Activated T-helper 1 cell treated with anti-CD3 and anti-CD28 coated beads, Interleukin-12 subunit alpha, Interleukin-12 subunit beta, Interleukin-2, Interleukin-4 antibody, amounts not matched to agents 30 ng/mL and 10 ng/mL and 1 ng/mL, durations not matched to agents 14 hours and 24 hours and 36 hours (primary cell): ENCODE measurements at places on chromosomes 11 and 22.

DNA sequence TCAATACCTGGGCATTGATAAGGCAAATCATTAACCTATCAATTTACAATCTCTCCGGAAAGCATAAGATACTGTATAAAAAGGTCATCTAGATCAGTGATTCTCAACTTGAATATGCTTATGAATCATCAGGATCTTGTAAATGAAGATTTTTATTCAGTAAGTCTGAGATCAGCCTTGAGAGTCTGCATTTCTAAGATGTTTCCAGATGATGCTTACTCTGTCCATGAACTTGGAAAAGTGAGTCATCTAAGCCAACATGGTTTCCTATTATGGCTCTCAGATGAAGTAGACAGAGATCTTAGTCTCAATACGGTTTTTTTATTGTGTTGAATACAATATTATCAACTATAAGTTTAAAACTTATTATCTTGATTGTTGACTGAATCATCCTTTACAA lies 226.4 kb upstream of the KIRREL3 start:
- DNase-seq: no peak

DNA sequence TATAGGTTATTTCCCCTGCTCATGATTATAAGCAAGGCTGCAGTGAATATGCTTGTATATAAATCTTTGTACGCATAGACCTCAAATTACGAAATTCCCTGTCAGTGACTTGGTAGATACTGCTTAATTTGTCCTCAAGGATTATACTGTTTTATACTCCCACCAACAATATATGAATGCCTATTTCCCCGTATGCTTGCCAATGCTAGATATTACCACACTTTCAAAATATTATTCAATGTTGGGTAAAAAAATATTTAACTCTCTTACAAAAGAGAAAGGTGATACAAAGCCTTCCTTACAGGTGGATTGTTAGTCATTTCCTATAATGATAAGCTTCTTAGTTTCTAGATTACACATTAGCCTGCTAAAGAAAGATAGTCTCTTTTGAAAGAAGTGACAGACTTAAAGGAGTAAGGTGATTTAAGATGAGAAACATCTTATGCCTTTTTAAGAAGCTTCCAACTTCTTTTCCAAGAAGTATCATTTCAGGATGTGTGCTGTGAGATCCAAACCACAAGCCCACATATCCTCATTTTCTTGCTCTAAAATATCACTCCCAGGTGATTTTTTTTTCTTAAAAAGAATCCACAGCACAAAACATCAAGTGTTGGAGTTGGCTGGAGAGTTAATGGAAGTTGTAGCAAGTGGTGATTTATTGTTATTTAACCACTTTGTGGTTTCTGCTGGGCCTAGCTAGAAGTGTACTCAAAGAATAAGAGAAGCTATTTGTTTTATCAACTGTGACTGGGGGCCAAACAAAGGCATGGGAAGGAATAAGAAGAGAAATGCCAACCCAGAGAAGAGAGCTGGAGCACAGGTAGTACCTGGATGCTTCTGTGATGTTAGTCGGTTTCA lies 59.2 kb downstream of the BARX2 start:
- DNase-seq: no peak

DNA sequence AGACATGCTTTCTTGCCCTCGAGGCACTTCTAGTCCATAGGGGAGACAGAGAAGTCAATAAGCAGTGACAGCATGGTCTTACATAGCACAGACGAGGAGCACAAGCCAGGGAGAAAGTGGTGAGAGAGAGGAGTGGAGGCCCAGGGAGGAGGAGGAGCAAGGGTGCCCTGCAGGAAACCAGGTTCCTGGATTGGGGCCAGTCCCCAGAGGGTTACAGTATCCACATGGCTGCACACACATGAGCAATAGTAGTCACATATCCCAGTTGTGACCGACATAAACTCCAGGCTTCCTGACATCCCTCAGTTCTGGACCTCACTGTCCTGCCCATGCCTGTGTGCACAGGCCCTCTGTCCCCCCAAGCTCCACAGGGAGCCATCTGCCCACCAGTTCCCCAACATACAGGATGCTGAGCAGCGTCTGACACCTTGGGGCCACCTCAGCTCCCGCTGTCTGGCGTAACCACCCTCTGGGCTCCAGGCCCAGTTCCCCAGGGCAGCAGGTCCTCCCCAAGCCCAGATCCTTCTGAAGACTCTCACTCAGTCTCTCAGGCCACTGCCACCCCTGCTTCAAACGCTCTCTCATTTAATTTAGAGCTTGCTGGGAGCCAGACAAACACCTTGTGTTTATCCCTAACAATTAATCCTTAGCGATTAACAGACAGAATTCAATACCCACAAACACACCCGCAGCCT lies 53.7 kb downstream of the DSCAML1 start:
- DNase-seq: no peak

DNA sequence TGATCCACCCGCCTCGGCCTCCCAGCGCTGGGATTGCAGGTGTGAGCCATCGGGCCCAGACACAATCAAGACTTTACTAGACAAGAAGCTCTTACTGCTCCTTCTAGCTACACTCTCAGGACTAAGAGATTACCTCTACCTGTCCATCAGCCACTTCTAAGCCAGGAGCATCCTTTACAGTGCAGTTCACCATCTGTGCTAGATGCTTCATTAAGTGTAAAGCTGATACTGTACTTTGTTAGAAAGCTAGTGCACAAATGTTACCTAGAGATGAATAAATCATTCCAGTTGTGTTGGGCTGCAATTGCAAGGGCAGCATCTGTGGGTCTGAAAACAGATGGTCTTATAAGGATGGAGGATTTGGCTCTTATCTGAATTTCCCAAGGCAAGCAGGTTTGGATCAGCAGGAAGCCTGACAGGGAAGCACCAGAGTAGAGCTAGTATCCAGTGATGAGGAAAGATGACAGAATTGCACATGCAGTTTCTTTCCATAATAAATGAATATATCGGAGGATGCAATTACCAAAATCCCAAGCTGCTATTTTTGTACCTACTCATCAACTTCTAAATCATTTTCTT lies 58.3 kb downstream of the FAM168A start:
- DNase-seq: no peak

DNA sequence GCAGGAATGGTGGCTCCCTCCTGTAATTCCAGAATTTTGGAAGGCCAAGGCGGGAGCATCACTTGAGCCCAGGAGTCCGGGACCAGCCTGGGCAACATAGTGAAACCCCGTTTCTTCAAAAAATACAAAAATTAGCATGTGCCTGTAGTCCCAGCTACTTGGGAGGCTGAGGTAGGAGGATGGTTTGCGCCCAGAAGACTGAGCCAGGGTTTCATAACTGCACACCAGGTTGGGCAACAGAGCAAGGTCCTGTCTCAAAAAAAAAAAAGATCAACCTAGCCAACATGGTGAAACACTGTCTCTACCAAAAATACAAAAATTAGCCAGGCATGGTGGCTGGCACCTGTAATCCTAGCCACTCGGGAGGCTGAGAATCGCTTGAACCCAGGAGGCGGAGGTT lies 6.4 kb downstream of the A4GALT start:
- DNase-seq: no peak

DNA sequence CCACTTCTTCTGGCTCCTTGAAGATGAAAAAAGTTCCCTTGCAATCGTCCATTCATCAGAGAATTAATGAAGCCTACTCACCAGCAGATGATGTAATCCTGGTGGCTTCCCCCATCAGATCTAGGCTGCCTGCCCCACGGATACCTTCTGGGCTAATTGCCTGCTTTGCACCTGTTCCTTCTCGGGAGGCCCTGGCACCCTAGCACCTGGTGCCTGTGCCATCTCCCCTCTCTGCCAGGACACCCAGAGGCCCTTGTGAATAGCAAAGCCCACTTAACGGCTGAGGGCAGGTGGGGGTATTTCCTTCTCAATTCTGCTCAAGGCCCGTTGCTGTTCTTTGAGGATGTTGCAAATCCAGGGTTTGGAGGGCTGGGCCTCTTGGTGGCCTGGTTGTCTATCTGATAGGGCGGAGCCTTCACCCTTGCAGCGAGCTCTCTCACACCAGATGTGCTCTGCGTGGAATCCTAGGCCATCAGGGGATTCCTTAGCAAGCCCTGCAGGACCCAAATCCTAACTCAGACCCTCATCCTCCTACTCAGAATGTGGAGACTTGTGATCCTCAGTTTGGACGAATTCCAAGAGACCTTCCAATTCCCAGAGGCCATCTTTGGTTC lies at the start of gene LMO2:
Gene LMO2 (minus strand): TSS at position 363 of the 614 bp plus-strand sequence. CDS start 22,360 bp downstream, outside the sequence.
- no peak for DNase-seq

- no peak for DNase-seq
These were observed 83.8 kb upstream of the KCNQ1OT1 start for GRCh38 chr11:2783536-2784082.

GRCh38 chr11:111299101-111300026 lies 1.0 kb downstream of the POU2AF3 start:
- no peak for DNase-seq

DNA sequence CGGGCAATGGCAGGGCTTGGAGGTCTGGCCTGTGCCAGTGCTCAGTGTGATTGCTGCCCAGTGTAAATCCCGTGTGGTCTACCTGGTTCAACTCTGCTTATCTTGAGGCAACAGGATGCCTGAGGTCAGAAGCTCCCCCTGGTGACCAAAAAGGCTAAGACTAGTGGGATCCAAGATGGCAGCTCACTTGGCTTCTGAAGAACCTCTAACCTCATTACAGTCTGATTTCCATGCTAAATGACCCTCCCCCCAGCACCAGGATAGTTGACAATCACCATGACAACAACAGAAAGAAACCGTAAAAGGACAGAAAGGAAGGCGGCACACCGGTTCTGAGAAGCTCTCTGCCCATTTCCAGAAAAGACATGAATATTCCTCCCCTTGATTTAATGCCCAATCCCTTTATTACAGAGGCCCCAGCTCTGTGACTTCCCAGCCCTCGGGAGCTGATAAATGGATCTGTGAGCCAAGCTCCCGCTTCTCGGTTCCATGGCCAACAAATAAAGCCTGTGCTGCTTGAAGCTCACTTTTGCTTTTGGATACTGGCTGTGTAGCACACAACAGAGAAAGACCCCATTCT lies 398.4 kb downstream of the CTTN start:
- DNase-seq: no peak

GRCh38 chr11:82930229-82930628 lies 28.7 kb downstream of the DDIAS start:
- no peak for DNase-seq

- DNase-seq: no peak
These were observed 1.1 kb upstream of the ABCG4 start for GRCh38 chr11:119147604-119148333.

- DNase-seq: no peak
These were observed 119.0 kb upstream of the FGF3 start for GRCh38 chr11:69938206-69938605.

DNA sequence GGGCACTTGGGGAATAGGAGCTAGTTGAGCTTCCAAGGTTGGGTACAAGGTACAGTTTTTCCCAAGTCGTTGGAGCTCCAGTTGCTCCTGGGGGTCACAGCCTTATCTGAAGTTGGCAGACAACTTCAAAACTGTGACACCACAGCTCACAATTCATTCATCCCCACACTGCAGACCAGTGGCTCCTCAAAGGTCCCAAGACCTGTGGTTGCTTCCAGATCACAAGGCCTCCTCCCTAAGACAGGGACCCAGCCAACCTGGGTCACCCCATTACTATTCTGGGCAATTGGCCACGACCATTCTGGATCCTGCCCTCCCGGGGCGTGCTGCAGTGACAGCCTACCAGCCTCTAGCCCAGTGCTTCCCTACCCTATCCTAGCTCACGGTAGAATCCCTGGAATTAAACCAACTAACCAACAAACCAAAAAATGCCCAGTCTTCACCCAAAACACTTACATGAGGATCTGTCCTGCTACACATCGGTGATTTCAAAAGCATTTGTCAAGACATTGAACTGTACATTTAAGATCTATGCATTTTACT lies 862 bp upstream of the PDXP start:
- no peak for DNase-seq

- no peak for DNase-seq
These were observed 28.5 kb downstream of the UQCR10 start for GRCh38 chr22:29795663-29796062.

DNA sequence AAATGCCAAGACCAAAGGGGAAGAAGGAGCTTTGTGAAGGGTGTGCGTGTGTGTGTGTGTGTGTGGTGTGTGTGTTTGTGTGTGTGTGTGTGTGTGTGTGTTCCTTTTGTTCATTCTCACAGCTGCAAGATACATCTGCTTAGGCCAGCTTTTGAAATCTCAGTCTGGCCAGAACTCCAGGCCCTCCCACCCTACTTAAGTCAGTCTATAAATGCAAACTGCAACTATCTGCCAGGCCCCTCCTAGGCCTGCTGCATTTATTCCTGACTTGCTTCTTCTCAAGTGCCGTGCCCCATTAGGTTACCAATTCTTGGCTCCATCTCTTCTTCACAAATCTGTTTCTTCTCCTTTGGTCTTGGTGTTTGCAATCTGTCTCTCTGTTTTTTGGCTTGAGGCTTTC lies 21.6 kb upstream of the RIC3 start:
- DNase-seq: no peak

- no peak for DNase-seq
These were observed 19.4 kb downstream of the PTPN5 start for GRCh38 chr11:18772211-18772610.

DNA sequence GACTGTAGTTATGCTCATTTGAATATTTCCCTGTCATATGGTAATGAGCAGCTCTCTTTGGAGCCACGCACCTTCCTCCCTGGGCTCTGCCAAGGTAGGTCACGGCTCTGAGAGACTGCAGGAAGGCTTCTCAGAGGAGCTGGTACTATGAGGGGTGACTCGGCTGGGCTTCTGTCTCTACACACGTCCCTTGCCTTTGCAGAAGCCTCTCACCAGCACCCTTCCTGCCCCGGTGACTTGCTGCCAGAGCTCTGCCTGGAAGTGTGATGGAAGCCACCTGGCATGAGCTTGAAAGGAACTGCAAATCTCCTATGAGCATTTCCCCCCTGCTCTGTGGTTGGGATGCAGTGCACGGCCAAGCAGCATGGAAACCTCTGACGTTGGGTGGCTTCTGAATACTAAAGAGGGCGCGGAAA lies 74.2 kb downstream of the KIRREL3 start:
- DNase-seq: no peak

- no peak for DNase-seq
These were observed 172.0 kb upstream of the NTM start for GRCh38 chr11:131198161-131199014.

DNA sequence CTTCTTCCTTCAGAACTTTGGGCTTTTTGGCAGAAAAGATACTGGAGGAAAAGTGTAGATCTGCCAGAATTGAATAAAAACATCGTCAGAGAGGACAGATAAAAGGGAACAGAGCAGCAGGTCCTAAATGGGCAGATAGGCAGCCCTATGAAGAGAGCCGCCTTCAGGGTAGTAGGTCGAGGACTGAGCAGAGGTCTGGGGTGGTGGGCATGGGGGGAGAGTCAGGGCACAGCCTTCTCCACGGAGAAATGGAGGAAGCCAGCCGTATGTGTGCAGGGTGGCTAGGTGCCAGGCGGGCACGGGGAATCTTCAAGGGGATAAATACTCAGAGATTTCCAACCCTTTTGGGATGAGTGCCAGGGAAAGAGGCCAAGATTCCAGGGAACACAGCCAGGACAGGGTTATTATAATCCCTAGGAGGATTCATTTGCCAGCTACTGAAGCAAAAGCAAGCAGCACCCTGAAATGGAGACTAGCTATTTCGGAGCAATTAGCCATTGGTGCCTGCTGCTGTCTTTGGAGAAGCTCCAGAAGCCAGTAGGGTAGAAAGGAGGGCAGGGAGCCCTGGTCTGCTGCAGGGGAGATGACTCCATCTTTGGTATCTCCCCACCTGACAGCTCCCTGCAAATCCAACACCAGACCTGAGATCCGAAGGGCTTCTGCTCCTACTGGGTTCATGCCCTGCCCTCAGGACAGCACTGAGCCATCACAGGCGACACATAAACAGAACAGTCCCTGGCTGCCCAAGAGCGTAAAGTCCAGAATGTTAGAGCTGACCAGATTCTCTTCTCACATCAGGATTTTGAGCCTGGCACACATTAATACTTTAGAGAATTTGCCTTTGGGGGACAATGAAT lies 174.5 kb upstream of the NTM start:
- no peak for DNase-seq
